Ascending aorta (tissue), 2 donors: ENCODE measurements at places on chromosomes 2 and 18.

DNA sequence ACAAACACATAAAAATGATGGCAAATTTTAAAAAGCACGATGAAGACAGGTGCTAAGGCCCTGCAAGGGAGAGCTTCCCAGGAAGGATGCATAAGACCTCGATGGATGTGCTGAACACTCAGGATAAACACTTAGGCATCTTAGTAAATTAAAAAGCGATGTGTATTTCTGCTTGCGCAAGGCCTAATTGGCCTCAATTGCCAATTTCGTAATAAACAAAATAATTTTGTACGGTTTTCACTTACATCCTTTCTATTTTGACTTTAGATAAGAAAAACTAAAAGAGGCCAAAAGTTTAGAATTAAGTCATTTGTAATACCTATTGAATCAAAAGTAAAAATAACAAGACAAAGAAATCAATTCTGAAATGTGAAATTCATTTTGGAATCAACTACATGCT, 189.1 kb downstream of the TCF4 start:
- no peak for DNase-seq

DNA sequence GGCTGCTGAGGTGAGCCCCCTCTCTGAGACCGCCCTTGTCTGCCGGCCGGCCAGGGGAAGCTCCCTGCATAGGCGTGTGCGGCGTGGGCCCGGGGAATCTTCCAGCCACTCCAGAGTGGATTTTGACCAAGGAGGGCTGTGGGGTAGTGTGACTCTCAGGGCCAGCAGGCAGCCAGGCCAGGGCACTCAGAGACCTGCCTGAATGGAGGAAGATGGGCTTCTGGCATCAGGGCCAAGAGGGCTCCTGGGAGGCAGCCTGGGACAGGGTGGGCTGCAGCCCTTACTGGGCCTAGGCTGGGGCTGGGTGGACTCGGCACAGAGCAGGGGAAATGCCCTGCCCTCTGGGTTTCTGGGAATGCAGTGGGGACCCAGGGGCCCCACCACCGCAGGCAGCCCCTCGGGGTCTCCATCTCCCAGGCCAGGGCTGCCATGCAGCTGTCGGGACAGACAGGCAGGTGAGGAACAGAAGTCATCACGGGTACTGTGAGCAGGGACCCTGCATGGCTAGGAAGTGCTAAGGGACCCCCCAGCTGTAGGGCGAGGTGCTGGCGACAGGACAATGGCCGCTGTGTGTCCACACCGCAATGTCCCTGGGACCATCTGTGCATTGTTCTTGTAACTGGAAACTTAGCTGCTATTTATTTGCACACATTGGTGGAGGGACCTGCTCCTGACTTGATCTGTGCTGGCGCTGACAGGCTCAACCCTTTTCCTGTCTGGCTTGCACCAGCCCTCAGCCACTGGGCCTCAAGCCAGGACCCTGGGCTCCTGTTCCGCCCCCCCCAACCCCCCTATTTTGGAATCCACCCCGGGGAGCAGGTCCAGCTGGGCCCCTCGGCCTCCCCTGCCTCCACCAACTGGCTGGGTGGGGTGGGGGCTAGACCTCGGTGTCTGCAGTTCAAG, 4.1 kb downstream of the PDCD1 start:
- no peak for DNase-seq

GRCh38 chr18:77067291-77068061, 65.1 kb downstream of the MBP start:
- peak; percentile 67 for DNase-seq

DNA sequence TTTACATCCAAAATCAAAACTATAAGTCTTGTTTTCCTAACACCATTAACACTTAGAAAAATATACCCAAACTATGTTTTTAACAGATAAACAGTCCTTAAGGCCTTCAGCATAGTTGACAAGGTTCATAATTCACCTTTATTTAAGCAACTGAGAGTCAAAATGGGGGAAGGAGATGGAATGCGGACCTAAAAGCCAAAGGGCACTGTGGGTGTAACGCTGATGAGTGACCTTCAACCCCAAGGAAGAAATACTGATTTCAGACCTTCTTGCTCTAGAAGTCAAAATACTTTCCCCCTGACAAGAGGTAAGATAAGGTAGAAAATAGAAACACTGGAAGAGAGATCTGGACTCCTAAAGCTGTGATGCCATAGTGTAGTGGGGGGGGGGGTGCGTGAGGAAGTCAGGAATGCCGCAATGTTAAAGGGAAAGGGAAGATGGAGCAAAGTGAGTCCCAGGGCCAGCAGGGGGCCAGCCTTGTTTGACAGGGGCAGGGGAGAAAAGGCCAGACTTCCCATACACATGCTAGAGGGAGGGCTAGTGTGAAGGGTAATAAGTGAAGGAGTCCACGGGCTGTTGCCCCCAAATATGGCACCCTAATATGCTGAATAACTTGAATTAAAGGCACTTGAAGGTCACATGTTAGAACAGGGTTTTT, 31.4 kb downstream of the CCDC93 start:
- DNase-seq = no peak

GRCh38 chr18:12476955-12477354, 69.2 kb downstream of the PRELID3A start:
- DNase-seq = no peak

- no peak for DNase-seq
Measured at GRCh38 chr2:229098801-229099200, 172.3 kb downstream of the PID1 start.

DNA sequence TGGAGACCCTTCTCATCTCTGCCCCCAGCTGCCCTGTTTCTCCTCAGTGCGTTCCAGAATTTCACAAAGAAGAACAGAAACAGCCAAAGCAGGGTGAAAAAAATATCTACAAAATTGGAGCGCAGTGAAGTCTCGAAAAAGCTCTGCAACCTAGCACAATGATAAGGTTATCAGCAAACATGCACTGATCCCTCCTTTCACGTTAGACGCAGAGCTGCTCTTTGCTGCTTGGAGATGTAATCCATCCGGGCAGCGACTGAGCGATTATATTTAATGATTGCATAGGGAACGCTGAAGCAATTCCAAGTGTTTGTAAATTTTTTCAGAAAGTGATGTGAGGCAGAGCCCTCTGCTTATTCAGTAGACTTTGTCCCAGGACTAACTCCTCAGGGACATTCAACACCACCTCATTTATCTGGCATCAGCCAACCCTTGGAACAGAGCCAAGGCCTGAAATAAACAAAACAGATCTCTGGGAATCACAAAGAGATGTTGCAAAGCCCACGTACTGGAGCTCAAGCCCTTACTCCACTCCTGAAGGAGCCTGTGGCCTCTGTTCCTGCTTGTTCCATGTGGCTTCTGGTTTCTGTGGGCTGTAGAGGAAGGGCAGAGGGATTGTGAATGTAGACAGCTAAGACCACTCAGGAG, 172.6 kb upstream of the BCL2L11 start:
- DNase-seq = no peak

- DNase-seq = no peak
Measured at GRCh38 chr2:227816507-227817294, 3.1 kb downstream of the CCL20 start.

- no peak for DNase-seq
Measured at GRCh38 chr2:150438654-150439053, 48.8 kb downstream of the RND3 start.
